ENCODE measurements at places on chromosomes 5 and 9. TPM values are rescaled to one million over a fixed set of nuclear protein-coding genes. Genes with fewer than 3 reads are reported as not detected.

PRUNE2 gene
- total RNA-seq: 19.1 TPM

UBE2R2 gene
- total RNA-seq: 43.2 TPM

MBLAC2 gene
- 7.1 TPM for total RNA-seq

GRCh38 chr9:115015018-115015635, 84.7 kb upstream of the TNFSF8 start:
- no peaks in the 10 kb centered on the region for H3K4me1 ChIP-seq
- DNase-seq: no peak
- no peaks in the 10 kb centered on the region for H3K36me3 ChIP-seq
- H3K4me3 ChIP-seq: no peak overlapping the region
- H3K27ac ChIP-seq: no peak overlapping the region

GRCh38 chr5:21680196-21680595, 1172.9 kb downstream of the CDH12 start:
- no peaks in the 10 kb centered on the region for H3K27me3 ChIP-seq
- H3K36me3 ChIP-seq: no peaks in the 10 kb centered on the region
- no peak for DNase-seq
- no peaks in the 10 kb centered on the region for H3K4me1 ChIP-seq
- no peak overlapping the region for H3K4me3 ChIP-seq
- no peak overlapping the region for H3K27ac ChIP-seq

Measured in spleen (tissue), 13 donors.